Activated CD8-positive, alpha-beta memory T cell treated with anti-CD3 and anti-CD28 coated beads for 1 hour (primary cell): ENCODE measurements at places on chromosomes 12 and 14.

GRCh38 chr14:104979758-104980610 is 1.8 kb upstream of the AHNAK2 start:
- DNase-seq = no peak

- DNase-seq = no peak
Measured at GRCh38 chr12:129819391-129819790, 84.4 kb downstream of the TMEM132D start.

- no peak for DNase-seq
Measured at GRCh38 chr14:84468153-84468552, 1061.8 kb upstream of the FLRT2 start.

GRCh38 chr14:95232894-95233584 is 75.7 kb upstream of the DICER1 start:
- DNase-seq = no peak

DNA sequence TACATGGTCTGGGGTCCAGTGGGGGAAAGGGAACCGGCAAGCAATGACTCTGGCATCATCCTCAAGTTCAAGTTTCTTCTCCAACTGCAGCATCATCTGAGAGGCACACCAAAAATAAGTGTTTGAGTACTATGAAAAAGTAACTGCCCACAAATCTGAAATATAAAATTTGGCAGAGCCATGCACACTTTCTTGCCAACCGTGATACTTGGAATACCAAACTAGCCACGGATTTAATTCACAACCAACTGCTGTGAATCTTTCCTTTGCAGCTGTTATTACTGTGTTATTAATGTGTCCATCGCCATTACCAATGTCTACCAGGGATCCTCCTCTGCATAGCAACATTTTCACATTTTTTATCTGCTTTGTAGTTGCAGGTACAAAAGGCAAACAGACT is 74.6 kb downstream of the GXYLT1 start:
- no peak for DNase-seq
